ENCODE measurements at places on chromosomes 3 and 15.

GRCh38 chr15:85745525-85746150, 49.1 kb downstream of the KLHL25 start:
- no peak for DNase-seq

GRCh38 chr3:66428733-66429132, 72.1 kb downstream of the LRIG1 start:
- DNase-seq: peak; percentile 66

- no peak for DNase-seq
Measured at GRCh38 chr3:10444511-10444910, 60.9 kb downstream of the ATP2B2 start.

- no peak for DNase-seq
Measured at GRCh38 chr3:143436231-143436930, 316.8 kb downstream of the CHST2 start.

- no peak for DNase-seq
Measured at GRCh38 chr3:156463123-156463522, 91.8 kb downstream of the SSR3 start.

DNA sequence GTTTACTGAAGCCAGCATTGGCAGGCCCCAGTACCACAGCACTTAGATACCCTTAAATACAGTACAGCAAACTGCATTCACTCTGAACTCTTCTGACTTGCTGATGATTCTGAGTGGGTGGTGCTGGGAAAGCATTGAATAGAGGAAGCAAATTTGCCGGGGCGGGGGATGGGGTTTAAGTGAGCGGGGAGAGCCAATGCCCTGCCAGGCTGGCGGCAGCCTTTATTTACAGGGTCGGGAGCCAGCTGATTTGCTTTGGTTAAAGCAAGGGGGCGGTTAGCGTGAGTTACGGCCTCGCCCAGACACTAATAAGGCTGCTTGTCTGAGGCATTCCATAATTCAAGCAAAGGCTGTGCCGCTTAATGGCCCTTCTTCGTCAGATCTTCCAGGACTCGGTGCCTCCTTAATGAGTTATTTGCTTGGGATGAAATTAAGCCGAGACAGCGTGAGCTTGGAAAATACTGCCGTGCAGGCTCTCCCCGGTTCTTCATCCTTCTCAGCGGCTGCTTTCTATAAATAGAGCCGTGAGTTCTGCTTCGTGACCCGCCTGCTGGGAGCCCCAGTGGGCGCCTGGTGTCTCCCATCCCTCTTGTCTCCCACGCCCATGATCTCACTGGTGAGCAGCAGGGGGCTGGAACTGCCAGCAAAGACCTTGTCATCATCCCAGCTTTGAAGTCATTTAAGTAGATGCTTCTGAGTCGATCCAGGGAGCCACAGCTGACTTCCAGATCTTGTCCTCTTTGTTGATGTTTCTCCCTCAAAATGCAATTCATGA, 25.8 kb downstream of the SPSB4 start:
- peak; percentile 80 for DNase-seq

- DNase-seq: peak; percentile 56
Measured at GRCh38 chr15:29805043-29805707, 17.1 kb downstream of the TJP1 start.

DNA sequence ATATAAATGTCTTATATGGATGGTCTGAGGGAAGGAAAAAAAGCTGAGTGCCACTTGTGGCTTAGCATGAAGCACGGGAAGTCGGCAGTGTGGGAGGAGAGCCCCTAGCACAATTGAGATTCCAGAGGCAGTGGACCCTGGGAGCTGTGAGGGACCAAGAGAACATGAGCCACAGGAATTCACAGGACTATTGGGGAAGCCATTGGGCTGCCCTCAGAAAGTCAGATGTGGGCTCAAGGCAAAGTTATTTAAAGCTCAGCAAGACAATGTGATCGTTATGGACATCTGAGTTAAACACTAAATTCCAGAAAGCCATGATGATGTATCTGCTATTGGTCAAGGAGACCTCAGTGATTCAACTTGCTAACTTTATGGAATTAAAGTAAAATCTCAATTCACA, 380.8 kb upstream of the IL12A start:
- DNase-seq: no peak

- DNase-seq: no peak
Measured at GRCh38 chr15:39110336-39110735, 470.5 kb upstream of the THBS1 start.

- DNase-seq: no peak
Measured at GRCh38 chr3:58261954-58262666, 24.5 kb downstream of the ABHD6 start.

DNA sequence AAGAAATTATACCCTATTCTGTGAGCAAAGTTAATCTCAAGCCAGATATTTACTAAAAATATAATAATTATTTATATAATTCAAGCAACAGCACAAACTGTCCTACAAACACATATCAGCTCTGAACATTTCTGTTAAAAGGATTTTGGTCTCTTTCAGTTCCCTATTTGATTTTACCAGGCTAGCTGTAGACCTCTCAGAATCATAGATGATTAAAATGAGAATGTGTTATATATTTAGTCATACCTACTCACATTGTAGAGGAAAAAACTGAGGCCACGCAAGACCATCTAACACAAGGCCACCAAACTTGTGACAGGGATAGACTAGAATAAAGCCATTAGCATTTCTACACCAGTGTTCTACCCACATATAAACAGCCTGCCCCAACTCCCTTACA, 28.5 kb downstream of the ACKR4 start:
- no peak for DNase-seq

DNA sequence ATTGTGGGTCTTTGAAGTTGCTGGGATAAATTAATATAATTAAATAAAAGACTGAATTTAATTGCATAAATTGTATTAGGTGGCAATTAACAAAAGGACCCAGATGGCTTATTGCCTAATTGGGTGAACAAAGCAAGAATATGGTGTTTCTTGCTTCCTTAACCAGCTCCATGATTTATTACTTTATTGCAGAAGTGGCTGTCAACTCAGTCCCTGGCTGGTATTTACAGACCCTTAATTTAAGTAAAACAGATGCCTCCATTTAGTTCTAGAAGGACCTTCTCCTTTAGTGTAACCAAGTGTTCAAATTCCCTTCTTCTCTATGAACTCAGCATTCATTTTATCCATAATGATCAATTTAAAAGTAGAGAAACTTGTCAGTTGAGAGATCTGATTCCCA, 35.1 kb downstream of the DPH3 start:
- DNase-seq: no peak

DNA sequence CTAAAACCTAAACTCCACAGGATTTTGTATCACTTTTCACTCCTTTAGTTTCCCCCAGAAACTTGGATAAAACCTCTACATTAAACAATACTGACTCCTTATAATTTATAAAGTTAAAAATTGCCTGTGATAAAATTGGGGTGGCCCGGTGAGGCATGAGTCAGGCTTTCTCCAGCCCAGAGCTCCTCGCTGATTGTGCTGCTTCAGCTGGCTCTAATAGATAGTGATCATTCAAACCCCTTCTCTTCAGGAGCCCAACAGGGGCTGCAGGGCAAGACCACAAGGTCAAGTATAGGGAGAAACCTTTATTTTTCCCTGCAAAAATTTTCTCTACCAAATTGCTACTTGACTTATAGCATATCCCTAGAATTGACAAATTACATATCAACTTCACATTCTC, 308.2 kb downstream of the PLCL2 start:
- DNase-seq: no peak

DNA sequence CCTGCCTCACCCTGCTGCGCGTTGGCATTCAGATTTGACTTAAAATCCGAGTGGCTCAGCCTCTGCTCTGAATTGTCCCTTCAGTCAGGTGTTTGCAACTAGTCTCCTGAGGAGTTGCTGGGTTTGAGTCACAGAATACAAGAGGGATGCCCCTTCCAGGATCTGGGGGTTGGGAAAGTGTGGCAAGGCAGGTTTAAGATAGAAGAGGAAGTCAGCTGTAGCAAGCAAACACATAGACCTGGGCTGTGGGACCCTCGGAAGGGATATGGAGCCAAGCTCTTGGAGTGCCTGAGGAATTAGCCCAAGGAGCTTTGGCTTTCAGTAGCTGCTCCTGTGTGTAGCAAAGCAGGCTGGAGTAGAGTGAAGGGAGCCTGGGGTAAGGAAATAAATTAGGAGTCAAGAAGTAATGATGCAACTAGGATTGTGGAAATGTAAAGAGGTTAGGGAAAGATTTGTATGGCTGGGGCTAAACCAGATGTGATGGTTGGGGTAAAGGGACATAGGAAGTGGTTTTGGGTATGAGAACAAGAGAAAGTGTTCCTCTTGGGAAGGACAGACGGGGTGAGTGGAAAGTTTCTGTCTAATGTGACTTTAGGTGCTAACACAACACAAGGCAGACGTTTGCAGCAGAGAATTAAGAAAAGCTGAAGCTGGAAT, 41.2 kb downstream of the RAB7A start:
- no peak for DNase-seq

GRCh38 chr3:88876724-88877123, 230.7 kb upstream of the EPHA3 start:
- no peak for DNase-seq

DNA sequence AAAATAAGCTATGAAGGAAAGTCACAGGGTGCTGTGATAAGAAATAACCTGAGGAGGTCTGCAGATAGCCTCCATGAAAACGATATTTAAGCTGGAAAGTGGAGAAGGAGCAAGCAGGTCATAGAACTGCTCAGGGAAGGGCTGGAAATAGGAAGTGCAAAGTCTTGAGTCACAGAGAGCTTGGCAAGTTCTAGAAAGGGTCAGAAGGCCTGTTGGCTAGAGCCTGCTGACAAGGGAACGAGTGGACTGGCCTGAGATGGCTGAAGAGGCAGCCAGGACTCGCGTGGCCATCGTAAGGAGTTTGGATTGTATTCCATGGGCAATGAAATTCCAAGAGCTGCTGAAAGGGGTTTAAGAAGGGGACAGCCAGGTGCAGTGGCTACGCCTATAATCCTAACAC, 64.7 kb upstream of the IL12A start:
- DNase-seq: no peak

DNA sequence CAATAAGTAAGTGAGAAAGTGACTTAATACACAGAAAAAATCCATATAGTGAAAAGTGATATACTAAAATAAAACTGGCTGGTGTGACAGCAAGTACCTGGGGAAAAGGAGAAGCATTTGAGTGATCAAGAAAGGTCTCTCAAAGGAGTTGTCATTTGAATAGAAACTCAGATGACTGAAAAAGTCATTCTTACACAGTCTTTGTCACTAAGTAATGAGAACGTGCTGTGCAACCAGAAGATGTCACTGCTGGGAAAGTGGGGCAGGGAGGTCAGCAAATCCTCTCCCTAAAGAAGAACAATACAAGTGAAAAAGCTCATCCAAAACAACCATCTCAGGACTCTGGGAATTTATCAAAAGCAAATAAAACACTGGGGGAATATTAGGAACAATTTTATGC, 317.5 kb upstream of the TRIM42 start:
- DNase-seq: no peak

GRCh38 chr15:81547521-81548132, 173.6 kb upstream of the TMC3 start:
- DNase-seq: no peak

GRCh38 chr15:34490417-34491193, 53.0 kb upstream of the GOLGA8A start:
- DNase-seq: no peak

DNA sequence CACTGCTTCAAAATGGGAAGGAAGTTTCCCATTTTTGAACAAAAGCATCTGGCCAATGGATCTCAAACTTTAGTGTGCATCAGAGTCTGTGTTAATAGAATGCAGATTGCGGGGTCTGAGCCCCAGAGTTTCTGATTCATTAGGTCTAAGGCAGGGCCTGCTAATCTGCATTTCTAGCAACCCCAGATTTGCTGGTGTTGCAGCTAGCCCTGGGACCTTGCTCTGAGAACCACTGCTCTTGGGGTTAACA, 30.7 kb upstream of the USP3 start:
- no peak for DNase-seq

DNA sequence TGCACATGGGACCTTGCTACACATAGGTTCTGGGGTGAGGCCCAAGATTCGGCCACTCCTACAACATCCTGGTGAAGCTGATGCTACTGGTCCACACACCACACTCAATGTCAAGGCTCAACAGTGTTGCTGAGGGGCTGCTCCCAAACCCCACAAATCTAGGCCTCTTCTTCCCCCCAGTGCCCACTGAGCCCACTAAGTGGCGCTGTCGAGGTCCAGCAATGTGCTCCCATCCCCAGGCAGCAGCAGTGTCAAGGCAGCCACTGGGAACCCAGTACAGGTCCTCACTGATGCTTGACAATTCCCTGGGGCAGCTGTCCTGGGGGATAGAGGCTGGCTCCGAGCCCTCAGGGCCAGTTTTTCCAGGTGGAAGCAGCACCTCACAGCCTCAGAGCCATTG, 21.5 kb downstream of the SCN5A start:
- DNase-seq: no peak

GRCh38 chr3:46861605-46862368, 1.5 kb downstream of the MYL3 start:
- DNase-seq: no peak

- no peak for DNase-seq
Measured at GRCh38 chr3:50521572-50521971, 18.1 kb upstream of the CACNA2D2 start.

DNA sequence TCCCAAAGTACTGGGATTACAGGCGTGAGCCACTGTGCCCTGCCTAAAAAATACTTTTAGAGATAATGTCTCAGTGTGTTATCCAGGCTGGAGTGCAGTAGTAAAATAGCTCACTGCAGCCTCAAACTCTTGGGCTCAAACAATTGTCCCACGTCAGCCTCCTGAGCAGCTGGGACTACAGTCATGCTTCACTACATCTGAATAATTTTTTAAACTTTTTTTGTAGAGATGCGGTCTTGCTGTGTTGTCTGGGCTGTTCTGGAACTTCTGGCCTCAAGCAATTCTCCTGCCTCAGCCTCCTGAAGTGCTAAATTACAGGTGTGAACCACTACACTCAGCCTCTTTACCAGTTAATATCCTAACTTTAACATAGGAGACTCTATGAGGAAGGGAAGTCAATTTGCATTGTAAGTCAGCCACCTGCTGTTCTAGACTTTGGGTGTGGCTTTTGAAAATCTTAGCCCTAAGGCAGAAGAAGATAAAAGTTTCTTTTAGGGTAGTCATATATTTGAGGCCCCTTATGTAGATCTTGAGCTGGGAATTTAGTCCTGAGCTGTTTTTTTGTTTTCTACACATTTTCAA, 78.2 kb upstream of the RASGRP1 start:
- DNase-seq: no peak

DNA sequence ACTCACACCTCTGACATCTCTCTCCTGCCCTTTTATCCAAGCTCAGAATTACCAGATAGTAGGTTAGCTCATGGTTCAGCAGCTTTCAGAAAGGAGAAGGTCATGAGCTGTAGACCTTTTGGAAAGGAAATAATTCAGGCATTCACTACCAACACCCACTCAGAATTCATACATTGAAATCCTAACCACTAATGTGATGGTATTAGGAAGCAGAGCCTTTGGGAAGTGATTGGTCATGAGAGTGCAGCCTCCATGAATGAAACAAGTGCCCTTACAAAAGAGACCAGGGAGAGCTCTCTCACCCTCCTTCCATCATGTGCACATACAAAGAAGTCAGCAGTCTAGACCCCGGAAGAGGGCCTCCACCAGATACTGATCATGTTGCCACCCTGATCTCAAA, 315.8 kb upstream of the CCDC54 start:
- DNase-seq: no peak

Data from occipital lobe (tissue), 3 donors.